ENCODE measurements at places on chromosomes 12 and 14.
A peak's percentile ranks its signal among the peaks of the same experiment; 100 is the strongest.

- no peak for DNase-seq
Measured at GRCh38 chr14:76951166-76951565, 77.3 kb downstream of the IRF2BPL start.

DNA sequence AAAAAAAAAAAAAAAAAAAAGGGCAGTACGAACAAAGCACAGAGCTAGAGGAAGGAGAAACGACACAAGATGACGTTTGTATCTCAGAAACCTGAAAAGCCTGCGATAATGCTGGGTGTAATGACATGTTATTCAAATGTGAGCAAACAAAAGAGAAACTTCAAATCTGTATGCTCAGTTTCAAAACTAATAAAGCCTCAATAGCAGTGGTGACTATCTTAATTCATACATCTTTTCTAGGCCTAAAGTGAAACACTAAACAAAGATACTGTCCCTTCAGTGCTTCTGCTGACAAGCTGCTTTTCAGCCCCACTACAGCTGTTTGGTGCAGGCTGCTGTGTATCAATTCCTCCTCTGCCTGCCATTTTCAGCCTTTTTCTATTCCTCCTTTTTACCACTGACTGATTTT is 15.8 kb downstream of the ITPR2 start:
- DNase-seq = peak; percentile 53

DNA sequence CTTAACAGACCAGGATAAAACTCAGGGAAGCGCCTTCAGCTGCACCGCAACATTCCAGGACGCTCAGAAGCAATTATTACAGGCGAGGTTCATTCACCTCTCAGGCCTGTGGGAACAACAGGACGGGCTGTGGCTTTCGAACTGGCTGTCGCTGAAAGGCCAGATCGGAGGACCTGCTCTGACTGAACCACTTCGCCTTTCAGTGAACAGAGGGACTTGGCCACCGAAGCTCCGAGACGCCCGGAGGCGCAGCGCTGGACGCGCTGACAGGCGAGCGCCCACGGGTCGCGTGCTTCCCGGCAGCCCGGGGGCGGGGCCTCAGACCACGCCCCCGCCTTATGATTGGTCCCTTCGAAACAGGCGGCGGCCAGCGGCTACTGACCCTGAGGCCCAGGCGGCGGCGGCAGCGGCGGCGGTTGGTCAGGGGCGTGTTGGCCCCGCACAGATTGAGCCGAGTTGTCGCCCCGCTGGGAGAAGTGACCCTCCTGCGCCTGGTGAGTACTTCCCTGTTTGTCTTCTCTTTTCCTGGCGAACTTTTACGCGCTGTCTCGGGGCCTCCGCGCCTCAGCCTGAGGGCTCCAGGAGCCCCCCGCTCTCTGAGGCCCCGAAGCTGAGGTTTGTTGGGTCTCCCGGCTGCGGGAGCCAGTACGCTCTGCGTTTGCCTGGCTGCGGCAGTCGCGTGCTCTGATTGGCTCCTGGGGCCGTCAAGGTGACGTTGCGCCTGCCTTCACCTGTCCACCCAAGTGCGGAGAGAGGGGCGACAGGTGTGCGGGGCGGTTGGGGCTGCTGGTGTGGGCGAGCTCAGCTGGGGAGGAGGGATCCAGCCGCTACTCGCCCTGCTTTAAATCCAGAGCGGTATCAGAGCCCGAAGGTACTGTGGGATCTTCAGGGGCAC is at the start of gene GAS2L3:
GAS2L3 (plus strand) TSS at position 393 of the 895 bp plus-strand sequence. CDS start 21,221 bp downstream, outside the sequence.
- peak; percentile 31 for DNase-seq

GRCh38 chr12:95740751-95741150 is 49.8 kb downstream of the NTN4 start:
- DNase-seq = no peak

- no peak for DNase-seq
Measured at GRCh38 chr14:61322799-61323290, 1.5 kb downstream of the PRKCH start.

DNA sequence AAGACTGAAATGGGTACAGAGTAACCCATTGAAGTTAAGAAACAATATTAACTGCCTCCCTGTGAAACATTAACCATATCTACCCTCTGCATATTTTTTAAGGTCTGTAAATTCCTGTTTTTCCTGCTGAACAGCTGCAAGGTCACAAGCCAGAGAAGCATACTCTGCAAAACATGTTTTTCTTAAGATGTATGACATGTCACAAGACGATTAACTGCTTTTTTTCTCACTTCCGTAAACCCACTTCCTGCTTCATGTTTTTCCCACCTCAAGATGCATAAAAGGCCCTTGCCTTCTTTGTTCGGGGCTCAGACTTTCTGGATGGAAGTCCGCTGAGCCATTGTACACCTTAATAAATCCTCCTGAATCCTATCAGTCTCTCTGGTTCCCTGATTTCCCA is 504.7 kb upstream of the MIS18BP1 start:
- no peak for DNase-seq

DNA sequence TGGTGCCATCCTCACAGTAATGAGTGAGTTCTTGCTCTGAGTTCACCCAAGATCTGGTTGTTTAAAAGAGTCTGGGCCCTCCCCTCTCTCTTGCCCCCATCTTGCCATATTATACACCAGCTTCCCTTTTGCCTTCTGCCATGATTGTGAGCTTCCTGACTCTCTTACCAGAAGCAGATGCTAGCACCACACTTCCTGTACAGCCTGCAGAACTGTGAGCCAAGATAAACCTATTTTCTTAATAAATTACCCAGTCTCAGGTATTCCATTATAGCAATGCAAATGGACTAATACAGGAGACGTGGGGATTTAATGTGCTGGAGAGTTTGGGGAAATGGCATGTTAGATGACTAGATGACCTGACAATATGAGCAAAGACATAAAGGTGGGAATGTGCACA is 12.8 kb downstream of the SLC4A8 start:
- no peak for DNase-seq

GRCh38 chr12:22287101-22287500 is 47.4 kb downstream of the ST8SIA1 start:
- DNase-seq = no peak

- DNase-seq = no peak
Measured at GRCh38 chr14:22634233-22634900, 9.8 kb downstream of the OR6J1 start.

- no peak for DNase-seq
Measured at GRCh38 chr14:61643555-61643954, 51.8 kb upstream of the HIF1A start.

- DNase-seq = no peak
Measured at GRCh38 chr12:26188127-26188526, 7.2 kb upstream of the SSPN start.

DNA sequence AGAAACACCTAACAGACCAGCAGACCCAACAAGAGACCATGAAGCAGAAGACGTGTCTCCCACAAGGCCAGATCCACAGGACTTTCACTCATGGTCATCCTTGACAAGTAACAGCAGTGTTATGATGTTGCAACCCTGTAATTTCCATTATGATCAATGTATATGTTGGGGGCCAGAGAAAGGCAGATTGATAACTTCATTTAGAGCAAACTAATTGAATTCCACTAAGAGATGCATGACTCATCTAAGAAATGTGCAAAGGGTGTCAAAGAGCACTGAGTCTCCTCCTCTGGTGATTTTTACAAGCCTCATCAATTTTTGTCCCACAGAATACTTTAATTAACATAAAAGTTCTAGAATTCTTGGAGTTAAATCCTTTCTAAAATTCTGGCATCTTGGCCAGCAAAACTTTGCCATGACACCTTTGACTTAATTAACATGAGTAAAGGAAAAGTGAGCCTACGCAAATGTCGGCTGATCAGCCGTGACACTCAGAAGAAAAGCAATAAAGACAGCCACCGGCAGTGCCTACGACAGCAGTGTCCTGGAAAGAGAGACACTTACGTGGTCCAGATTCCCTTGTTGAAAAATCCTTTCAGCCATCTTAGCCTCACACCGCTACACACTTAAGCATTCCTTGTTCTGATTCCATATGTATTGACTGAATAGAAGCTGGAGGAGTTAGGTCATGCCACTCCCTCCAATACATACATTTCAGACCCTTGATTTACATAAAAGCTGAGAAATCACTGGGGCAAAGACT is 370.2 kb upstream of the CCDC196 start:
- DNase-seq = no peak

DNA sequence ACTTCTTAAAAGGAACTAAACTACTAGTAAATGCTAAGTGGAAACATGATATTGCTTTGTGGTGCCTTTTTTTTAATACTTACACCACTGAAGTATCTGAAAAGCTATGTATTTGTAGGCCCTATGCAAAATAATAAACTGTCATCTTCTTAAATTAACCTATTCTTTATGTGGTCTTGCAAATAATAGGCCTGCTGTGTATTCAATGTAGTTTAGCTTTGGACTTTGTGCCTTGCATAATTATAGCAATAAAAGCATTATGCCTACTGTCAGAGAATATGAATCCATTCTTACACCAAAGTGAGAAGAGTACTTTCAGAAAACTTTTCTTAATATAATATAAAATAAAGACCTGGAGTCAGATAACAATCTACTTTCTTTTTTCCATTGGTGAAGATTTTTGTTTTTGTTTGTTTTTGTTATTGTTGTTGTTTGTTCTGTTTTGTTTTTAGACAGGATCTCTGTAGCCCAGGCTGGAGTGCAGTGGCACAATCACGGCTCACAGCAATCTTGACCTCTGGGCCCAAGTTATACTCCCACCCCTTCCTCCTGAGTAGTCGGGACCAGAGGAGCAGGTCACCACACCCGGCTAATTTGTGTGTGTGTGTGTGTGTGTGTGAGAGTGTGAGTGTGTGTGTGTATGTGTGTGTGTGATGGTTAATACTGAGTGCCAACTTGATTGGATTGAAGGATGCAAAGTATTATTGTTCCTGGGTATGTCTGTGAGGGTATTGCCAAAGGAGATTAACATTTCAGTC is 213.8 kb downstream of the SLC6A15 start:
- DNase-seq = no peak
